ENCODE measurements at places on chromosomes 4 and X. TPM values are rescaled to one million over a fixed set of nuclear protein-coding genes. Genes with fewer than 3 reads are reported as not detected.

The ADGRG2 gene
- polyA plus RNA-seq: 0.05 TPM

The TRAM1L1 gene
- 18.2 TPM for polyA plus RNA-seq

The PLP1 gene
- 0.88 TPM for polyA plus RNA-seq

The F8A1 gene
- polyA plus RNA-seq: 1.8 TPM

The CASK gene
- 58.3 TPM for polyA plus RNA-seq

The AMBN gene
- polyA plus RNA-seq: 1.2 TPM

Data from neural cell (in vitro differentiated cells).